ENCODE measurements at places on chromosomes 5 and 9.

DNA sequence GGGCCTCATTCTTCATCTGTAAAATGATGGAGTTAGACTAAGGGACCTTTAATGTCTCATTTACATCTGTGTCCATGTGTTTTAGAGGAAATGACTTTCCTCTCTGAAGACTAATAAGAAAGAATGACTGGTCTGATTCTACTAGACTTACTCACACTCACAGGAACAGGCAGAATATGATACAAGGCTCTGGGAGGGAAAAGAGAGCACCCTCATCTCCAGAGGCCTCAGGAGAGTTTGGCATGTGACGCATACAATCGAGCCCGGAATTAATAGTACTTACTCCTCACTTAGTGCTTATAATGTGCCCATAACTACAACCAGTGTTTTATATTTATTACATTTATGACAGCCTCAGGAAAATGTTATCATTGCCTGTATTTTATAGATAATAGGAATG is 608.7 kb downstream of the KCTD16 start:
- DNase-seq: no peak

DNA sequence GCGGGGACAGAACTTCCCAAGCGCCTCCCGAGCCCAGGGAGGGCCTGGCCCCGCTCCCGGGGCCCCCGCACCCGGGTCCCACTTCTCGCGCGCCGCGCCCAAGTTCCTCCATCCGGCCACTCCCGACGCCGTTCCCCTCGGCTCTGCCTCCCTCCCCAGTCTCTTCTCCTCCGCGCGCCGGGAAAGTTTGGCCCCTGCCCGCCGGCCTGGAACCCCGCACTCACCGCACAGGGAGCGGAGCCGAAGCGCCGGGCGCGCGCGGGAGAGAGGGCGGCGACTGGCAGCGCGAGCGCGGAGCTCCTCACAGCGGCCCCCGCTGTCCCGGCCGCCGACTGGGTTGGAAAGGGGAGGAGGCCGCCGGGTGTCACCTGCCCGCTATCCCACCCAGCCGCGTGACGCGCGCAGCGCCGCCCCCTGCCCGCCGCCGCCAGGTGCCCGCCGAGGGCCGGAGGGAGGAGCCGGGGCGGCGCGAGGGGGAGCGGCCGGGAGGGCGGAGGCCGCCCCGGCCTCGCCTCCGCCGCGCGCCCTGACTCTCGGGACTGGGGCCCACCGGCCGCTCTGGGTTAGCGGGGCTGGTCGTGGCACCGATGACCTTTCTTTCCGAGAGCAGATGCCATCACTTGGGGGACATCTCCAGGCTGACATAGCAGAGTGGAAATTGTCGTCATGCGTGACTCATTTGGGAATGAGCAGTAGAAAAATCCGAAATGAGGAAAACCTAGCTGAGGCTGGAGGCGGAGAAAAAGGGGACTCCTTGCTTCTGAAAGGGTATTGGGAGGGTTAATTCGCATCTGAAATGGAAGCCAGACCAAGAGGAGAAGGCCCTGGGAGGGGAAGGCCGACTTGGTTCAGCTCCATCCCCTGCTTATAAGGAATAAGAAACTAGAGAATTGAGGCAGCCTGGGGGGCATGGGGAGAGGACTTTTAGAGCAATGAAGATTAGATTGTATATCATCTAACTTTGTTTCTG is at the start of gene ELOVL7:
Gene ELOVL7, minus strand, starts transcription at position 334 of the 970 bp plus-strand sequence. CDS start 56,872 bp downstream, outside the sequence.
- DNase-seq: no peak

GRCh38 chr5:39253196-39253595 is 33.8 kb upstream of the FYB1 start:
- no peak for DNase-seq

DNA sequence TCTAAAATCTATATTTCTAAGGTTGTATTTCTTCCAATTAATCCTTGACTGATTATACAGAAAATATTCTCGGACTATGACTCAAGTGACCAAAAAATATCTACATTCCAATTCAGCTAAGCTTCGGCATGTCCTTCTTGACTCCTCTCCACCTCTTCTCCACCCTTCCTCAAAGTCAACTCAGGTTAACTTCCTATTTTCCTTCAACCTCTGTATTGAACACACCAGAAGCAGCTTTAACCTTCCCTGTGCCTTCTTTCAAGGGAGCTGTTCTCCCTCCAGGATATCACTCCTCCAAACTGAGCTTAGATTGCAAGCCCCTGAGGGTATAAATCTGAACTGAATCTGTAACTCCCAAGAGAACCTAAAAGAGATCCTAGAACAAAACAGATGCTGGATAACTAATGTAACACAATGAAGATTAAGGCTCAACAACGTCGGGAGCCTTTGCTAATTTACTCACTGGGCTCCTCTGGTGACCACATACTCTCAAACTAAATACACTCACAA is 1.1 kb downstream of the SLCO4C1 start:
- no peak for DNase-seq

GRCh38 chr9:87542141-87542540 is 44.5 kb downstream of the DAPK1 start:
- DNase-seq: no peak

DNA sequence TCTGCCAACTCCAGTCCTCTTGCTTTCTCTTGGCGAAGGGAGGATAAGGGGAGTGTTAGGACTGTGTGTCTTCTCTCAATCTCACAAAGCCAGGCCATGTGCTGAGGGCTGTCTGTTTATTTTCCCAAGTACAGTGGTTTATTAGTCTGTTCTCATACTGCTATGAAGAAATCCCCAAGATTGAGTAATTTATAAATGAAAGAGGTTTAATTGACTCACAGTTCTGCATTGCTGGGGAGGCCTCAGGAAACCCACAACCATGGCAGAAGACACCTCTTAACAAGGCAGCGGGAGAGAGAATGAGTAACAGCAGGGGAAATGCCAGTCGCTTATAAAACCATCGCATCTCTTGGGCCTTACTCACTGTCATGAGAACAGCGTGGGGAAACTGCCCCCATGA is 36.2 kb upstream of the CKS2 start:
- DNase-seq: no peak
